Thyroid gland (tissue), 4 donors: ENCODE measurements at places on chromosomes 3 and 15. TPM values are rescaled to one million over a fixed set of nuclear protein-coding genes. Genes with fewer than 3 reads are reported as not detected.

DNA sequence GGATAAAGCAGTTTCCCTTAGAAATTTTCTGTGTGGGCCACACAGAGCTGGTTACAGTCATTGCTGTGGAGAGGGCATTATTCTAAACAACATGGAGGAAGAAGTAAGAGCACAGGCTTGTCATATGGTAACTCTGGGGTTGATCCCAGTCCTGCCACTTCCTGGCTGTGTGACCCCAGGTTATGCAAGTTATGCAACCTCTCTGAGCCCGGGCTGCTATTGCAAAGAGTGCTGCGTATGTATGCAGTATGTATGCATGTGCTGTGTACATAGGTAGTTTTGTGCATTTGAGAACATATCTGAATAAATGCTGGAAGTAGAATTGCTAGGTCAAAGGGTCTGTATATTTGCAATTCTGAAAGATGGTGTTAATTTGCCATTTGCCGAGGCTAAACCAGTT, 9.2 kb downstream of the SPSB4 start:
- H3K36me3 ChIP-seq: no peaks in the 10 kb centered on the region
- no peaks in the 10 kb centered on the region for H3K27me3 ChIP-seq
- no peak overlapping the region for H3K4me3 ChIP-seq
- no peaks in the 10 kb centered on the region for H3K4me1 ChIP-seq

- H3K27me3 ChIP-seq: no peaks in the 10 kb centered on the region
- no peaks in the 10 kb centered on the region for H3K36me3 ChIP-seq
- peaks cover 6% of the 10 kb centered on the region for H3K4me1 ChIP-seq
- no peak overlapping the region for H3K4me3 ChIP-seq
- no peak for DNase-seq
Measured at GRCh38 chr3:196563721-196564225, 4.6 kb downstream of the WDR53 start.

DNA sequence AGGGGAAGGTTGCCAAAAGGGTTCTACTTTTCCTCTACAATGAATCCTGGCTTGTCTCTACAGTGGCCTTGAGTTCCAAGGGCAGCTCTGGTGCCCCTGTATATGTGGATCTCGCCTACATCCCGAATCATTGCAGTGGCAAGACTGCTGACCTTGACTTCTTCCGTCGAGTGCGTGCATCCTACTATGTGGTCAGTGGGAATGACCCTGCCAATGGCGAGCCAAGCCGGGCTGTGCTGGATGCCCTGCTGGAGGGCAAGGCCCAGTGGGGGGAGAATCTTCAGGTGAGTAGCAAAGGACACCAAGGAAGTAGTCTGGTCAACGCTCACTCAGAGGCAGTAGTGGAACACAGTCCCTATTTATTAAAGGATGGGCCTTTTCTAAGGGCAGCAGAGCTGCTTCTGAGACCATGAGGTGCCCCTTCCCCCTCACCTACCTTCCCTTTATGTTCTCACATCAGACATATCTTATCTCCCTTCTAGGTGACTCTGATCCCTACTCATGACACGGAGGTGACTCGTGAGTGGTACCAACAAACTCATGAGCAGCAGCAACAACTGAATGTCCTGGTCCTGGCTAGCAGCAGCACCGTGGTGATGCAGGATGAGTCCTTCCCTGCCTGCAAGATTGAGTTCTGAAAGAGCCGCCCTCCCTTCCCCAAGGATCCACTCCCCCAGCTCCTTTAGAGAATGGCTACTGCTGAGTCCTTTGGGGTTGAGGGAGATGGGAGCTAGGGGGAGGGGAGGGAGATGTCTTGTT, 12.4 kb downstream of the MAP1A start:
- no peak overlapping the region for H3K27ac ChIP-seq
- H3K4me1 ChIP-seq: peaks cover under 1% of the 10 kb centered on the region
- H3K27me3 ChIP-seq: no peaks in the 10 kb centered on the region
- DNase-seq: no peak

DNA sequence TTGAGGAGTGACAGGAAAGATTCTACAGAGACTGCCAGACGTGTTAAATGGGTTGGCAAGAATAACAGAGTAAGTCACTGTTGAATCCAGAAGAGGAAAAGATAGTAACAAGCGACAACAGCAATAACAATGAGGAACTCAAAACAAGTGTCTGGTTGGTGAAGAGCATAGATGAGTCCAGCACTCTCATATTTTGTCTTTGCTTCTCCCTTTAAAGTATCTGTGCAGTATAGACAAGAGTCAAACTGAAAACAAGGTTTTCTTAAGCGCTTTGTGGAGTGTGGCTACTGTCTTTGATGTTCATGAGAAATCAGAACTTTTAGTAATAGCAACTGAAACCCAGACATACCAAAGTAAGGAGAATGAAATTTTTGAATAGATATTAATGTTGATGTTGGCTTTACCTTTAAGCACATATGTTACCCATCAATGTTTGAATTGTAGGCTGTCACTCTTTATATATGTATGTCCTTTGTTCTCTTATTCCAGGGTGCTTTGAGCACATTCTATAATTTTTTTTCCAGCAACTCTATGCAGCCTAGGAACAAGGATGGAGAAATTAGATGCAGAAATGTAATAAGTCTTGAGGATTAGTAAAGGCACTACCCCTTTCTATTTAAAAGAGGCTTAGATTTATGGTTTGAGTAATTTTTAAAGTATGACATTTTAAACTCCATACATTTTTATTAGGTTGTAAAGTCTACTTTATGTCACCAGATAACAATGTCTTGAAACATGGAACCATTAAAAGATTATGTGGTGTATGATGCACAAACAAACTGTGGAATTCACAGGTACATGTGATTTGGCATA, 185.5 kb downstream of the NFKBIZ start:
- no peaks in the 10 kb centered on the region for H3K36me3 ChIP-seq
- H3K4me3 ChIP-seq: no peak overlapping the region
- no peaks in the 10 kb centered on the region for H3K27me3 ChIP-seq
- DNase-seq: no peak
- no peak overlapping the region for H3K27ac ChIP-seq

- no peaks in the 10 kb centered on the region for H3K27me3 ChIP-seq
- H3K4me1 ChIP-seq: no peaks in the 10 kb centered on the region
- H3K27ac ChIP-seq: no peak overlapping the region
- no peaks in the 10 kb centered on the region for H3K36me3 ChIP-seq
- DNase-seq: no peak
- H3K4me3 ChIP-seq: no peak overlapping the region
Measured at GRCh38 chr15:75008629-75009326, 13.4 kb downstream of the SCAMP5 start.

- H3K27me3 ChIP-seq: no peaks in the 10 kb centered on the region
- peak overlapping the region; percentile 74 for H3K27ac ChIP-seq
- no peak overlapping the region for H3K4me3 ChIP-seq
- H3K36me3 ChIP-seq: no peaks in the 10 kb centered on the region
- peaks cover 70% of the 10 kb centered on the region for H3K4me1 ChIP-seq
- DNase-seq: peak; percentile 60
Measured at GRCh38 chr3:195896361-195897080, 11.8 kb downstream of the TNK2 start.

DNA sequence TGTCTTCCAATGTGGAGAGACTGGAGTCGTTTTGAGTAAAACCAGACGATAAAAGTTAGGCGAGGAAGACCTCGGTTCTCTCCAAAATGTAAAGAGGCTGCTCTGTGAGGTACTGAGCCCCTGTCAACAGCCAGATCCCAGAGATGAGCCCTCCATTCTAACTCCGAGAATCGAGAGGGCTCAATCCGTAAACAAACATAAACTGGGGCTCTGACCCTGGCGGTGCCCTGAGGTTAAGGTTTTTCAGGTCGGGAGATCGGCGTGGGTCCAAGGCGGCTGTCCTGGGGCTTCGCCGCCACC, 417 bp downstream of the TBCCD1 start:
- H3K27me3 ChIP-seq: no peaks in the 10 kb centered on the region
- DNase-seq: no peak
- H3K27ac ChIP-seq: peak overlapping the region; percentile 90
- H3K4me3 ChIP-seq: peak overlapping the region; percentile 91
- H3K36me3 ChIP-seq: peaks cover 2% of the 10 kb centered on the region

DNA sequence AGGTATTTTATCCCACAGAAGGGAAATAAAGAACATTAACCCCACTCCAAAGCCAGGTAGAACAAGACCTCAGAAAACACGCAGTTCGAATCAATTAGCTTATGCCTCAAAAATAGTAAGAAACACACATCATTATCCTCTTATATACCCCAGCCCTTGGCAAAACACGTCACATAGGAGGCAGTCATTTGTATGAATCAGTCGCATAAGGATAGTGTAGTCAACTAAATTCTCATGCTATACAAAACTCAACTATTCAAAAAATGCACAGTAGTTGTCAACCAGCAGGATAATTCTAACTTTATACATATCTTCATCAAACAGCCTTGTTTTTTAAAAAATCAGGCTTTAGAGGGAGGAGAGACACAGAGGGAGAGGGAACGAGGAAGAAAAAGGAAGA, 298.4 kb downstream of the FOXP1 start:
- H3K27ac ChIP-seq: no peak overlapping the region
- no peaks in the 10 kb centered on the region for H3K4me1 ChIP-seq
- no peaks in the 10 kb centered on the region for H3K36me3 ChIP-seq
- H3K4me3 ChIP-seq: no peak overlapping the region
- no peaks in the 10 kb centered on the region for H3K27me3 ChIP-seq

DNA sequence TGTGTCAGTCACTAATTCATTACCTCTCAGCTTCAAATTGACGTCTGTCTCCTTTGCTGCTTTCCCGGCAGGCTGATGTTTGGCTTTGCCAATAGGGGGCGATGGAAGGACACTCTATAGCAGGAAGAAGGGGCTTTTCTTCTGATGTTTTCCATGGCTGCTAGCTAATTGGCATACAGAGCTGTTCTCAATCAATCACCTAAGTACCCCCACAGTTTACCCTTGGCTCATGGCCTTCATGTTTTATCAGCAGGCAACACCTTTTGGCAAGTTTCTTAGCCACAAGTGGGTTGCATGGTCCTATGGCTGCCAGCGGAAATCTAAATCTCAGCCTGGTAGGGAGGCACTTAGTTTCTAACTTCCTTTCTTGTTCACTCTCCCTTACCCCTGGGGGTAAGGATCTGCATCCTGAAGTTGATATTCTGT, 45.0 kb downstream of the ESYT3 start:
- no peaks in the 10 kb centered on the region for H3K36me3 ChIP-seq
- no peaks in the 10 kb centered on the region for H3K27me3 ChIP-seq
- H3K4me3 ChIP-seq: no peak overlapping the region
- H3K4me1 ChIP-seq: no peaks in the 10 kb centered on the region

GRCh38 chr3:60009931-60010478, 960.2 kb upstream of the CFAP20DC start:
- H3K27ac ChIP-seq: no peak overlapping the region
- H3K27me3 ChIP-seq: no peaks in the 10 kb centered on the region
- no peaks in the 10 kb centered on the region for H3K36me3 ChIP-seq
- no peak for DNase-seq
- no peaks in the 10 kb centered on the region for H3K4me1 ChIP-seq

- no peaks in the 10 kb centered on the region for H3K4me1 ChIP-seq
- no peaks in the 10 kb centered on the region for H3K36me3 ChIP-seq
- peak; percentile 17 for DNase-seq
- H3K27ac ChIP-seq: no peak overlapping the region
- H3K27me3 ChIP-seq: no peaks in the 10 kb centered on the region
- no peak overlapping the region for H3K4me3 ChIP-seq
Measured at GRCh38 chr15:50145451-50145872, 26.4 kb upstream of the ATP8B4 start.

DNA sequence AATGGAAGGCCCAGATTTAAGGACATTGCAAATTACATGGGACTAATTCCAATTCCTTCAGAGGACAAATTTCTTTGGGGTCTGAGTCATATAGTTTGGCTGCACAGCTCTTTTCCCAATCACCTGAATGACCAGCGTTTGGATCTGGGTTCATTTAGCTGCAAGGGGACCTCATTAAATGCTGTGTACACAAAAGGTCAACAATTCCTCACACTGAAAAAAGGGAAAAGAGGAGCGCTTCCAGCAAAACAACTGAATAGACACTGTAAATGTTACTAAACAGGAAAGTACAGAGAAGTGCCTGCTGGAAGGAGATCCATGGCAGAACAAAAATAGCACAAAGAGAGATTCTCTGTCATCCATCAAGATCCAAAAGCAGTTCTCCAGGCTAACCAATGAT, 356.0 kb upstream of the LMCD1 start:
- no peak for DNase-seq
- no peak overlapping the region for H3K4me3 ChIP-seq
- H3K27ac ChIP-seq: no peak overlapping the region

Gene CLDN18
- total RNA-seq: not detected

Gene PEAK1
- total RNA-seq: 31.0 TPM

Gene PRSS50
- total RNA-seq: 1.7 TPM

Gene SI
- total RNA-seq: not detected

Gene CTSH
- total RNA-seq: 123 TPM

Gene FAM131A
- 22.9 TPM for total RNA-seq

Gene ADAMTS9
- total RNA-seq: 106 TPM
